ENCODE measurements at places on chromosomes 1 and 21.

DNA sequence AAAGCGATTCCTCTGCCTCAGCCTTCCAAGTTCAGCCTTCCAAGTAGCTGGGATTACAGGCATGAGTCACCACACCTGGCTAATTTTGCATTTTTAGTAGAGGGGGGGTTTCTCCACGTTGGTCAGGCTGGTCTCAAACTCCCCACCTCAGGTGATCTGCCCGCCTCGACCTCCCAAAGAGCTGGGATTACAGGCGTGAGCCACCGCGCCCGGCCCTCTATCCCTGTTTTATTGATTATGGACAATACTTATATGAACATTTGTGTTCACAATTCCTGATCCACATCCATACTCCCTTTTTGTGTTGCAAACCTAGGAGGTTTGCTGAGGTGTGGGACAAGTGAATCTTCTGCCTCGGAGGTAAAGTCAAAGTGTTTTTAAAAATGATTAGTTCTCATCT, 245.3 kb downstream of the GREM2 start:
- DNase-seq: no peak

DNA sequence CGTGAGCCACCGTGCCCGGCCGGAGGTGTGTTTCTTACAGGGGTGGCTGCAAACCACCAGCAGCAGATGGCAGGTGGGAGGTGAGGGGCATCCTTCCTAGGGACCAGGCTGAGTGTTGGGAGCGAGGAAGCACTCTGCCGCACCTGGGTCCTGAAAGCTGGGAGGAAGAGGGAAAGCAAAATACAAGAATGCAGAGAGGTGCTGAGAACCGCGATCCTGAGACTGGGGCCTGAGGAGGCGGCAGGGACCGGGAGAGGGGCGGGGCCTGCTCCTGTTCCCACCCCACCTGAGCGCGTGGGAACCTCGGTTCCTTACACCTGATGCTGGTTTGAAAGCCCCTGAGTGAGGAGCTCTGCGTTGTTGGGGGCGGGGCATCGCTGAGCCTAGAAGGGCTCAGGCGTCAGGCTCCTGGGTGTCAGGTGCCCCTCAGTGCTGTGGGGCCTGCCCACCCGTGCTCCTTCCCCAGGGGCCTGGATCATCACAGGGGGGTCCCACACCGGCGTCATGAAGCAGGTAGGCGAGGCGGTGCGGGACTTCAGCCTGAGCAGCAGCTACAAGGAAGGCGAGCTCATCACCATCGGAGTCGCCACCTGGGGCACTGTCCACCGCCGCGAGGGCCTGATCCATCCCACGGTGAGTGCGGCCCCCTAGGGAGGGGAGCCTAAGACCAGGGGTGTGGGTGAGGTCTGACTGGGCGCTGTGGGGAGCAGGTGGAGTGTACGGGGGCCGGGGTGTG, 15.5 kb downstream of the TRPM2 start:
- DNase-seq: no peak

- DNase-seq: no peak
These were observed 3.3 kb downstream of the ACTRT2 start for GRCh38 chr1:3024588-3024987.

DNA sequence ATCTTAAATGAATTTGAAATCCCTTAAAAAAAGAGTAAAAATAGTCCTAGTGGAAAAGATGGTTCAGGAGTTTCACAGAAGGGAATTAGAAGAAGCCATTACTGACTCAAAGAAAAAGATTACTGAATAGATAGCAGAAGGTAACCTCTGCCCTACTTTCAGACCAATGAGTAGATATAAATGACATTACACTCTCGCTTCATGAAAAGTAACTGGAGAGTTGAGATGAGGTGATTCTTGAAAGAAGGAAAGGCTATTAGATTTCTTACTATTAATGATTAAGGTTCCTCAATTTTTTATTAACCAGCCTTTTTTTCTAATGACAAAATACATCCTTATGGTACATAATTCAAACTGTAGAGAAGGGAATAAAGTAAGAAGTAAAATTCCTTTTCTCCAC, 28.3 kb downstream of the CCN1 start:
- no peak for DNase-seq

- no peak for DNase-seq
These were observed 33.1 kb upstream of the LRRC3 start for GRCh38 chr21:44421901-44422840.

Measured in activated CD4-positive, alpha-beta T cell treated with anti-CD3 and anti-CD28 coated beads, Interleukin-2, Interleukin-4, amounts not matched to agents 100 ng/mL and 50 ng/mL, durations not matched to agents 16 hours and 8 hours (primary cell).